ENCODE measurements at places on chromosomes 5 and 9.
A peak's percentile ranks its signal among the peaks of the same experiment; 100 is the strongest.

GRCh38 chr5:113381791-113382190 is 53.0 kb downstream of the TSSK1B start:
- DNase-seq = peak; percentile 4

GRCh38 chr5:132830436-132831094 is at the start of gene SHROOM1:
TSS of gene SHROOM1 (minus strand) at chr5:132830647. CDS start at chr5:132826140, 4,507 bp downstream.
- DNase-seq = peak; percentile 20

DNA sequence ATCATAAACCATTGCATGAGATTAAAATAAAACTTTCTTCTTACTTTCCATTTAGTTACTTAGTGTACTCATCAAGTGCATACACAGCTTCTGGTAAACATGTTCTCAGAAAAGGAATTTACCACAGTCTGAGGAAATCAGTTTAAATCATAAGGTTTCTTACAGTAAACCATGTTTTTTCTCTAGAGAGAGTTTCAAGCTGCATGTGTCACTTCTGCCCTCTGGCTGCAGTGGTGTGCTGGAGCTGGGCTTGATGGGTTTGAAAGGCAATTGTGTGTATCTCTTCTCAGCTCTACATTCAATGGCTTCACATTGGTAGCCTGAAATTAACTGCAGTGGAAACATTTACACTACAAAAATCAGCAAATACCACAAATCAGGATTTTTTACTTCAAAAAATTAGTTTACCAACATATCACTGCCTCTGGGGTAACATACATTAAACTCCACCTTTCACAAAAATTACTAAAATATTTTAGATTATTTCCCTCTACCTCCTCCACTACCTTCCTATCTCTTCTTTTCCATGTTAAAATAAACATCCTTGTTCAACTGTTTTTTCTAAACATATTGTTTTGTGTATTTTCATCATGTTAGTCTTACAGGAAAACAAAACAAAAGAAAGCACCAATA is 414.3 kb downstream of the ANXA1 start:
- peak; percentile 6 for DNase-seq

DNA sequence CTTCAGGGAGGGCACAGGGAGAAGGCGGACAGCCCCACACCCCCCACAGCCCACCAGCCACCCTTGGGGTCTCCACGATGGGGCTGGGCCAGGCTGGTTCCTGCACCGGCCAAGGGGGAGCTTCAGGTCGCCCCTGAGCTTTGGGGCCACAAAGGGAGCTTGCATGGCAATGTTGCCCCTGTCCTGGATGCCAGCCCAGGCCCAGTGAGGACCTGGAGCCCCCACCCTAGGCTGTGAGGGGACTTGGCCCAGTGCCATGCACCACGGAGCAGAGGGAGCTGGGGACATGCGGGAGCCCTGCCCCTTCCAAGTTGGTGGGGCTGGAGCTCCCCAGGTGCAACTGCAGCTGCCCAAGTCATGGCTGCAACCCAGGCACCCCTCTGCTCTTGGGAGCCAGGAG is 18.4 kb downstream of the TMEM38B start:
- DNase-seq = no peak
